ENCODE measurements at places on chromosomes 11 and 22. TPM values are rescaled to one million over a fixed set of nuclear protein-coding genes. Genes with fewer than 3 reads are reported as not detected.

DNA sequence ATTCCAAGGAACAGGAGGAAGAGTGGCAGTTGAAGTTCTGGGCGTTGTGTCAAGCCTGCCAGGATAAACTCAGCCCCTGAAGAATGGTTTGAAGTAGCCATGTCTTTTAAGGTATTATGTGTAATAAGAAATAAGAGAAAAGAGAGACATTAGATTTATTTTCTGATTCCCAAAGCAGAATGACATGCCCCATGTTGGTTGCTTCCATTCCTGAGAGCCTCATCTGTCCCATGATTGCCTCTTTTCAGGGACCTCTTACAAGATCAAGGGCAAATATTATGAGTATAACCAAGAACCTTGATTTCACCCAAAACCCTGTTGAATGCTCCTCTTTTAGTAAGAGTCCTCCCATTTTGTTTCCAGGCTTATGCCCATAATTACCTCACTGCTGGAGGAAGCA is at the start of gene OR8D2:
OR8D2 (minus strand) TSS at position 101 of the 400 bp plus-strand sequence; CDS start at position 101, 0 bp downstream.
- no peak for DNase-seq

The TSPAN32 gene
- polyA plus RNA-seq: 1.9 TPM

GRCh38 chr22:45650721-45651120 is 20.9 kb upstream of the ATXN10 start:
- DNase-seq: no peak

GRCh38 chr11:129853518-129854231 is 38.0 kb downstream of the TMEM45B start:
- DNase-seq: peak; percentile 26
